ENCODE measurements at places on chromosomes 4 and X.

GRCh38 chr4:187021436-187022205 is 298.0 kb upstream of the FAT1 start:
- no peak for DNase-seq

GRCh38 chr4:81757691-81758090 is 286.0 kb upstream of the RASGEF1B start:
- DNase-seq, result no peak

DNA sequence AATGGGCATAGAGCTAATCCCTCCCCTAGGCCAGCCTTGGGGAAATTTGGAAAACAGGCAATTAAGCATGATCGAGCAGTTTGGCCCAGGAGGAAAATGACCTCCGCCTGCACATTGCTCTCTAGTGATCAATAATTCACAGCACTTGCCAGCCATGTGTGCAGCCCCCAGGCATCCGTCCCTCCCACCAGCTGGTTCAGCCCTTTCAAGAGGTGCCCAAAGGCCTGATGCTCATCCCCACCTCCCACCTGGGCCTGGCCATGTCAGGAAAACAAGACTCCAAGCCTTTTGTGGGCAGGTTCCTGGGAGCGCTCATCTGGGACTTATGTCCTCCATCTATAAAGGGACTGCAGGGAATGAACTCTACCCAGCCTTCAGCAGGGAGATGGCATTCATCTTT is 17.5 kb upstream of the PPP2R2C start:
- DNase-seq, result no peak

GRCh38 chrX:72254816-72255215 is 16.0 kb upstream of the ERCC6L start:
- DNase-seq, result no peak

- DNase-seq, result no peak
These were observed 36.7 kb upstream of the CXXC4 start for GRCh38 chr4:104531390-104531789.

GRCh38 chr4:182067828-182068227 is 175.4 kb upstream of the TENM3 start:
- DNase-seq, result no peak

- DNase-seq, result no peak
These were observed 125.0 kb upstream of the TBL1X start for GRCh38 chrX:9339603-9340491.

GRCh38 chr4:12139296-12139695 is 710.6 kb upstream of the HS3ST1 start:
- DNase-seq, result no peak

- no peak for DNase-seq
These were observed 54.5 kb downstream of the CHM start for GRCh38 chrX:85992811-85993229.

- DNase-seq, result no peak
These were observed 1317.2 kb downstream of the PCDH7 start for GRCh38 chr4:32037399-32037798.

GRCh38 chrX:68840256-68840655 is 11.4 kb downstream of the EFNB1 start:
- no peak for DNase-seq

GRCh38 chrX:48694776-48695533 is 1.6 kb upstream of the SUV39H1 start:
- DNase-seq, result no peak

GRCh38 chrX:151000861-151001331 is 17.8 kb downstream of the HMGB3 start:
- DNase-seq, result no peak

DNA sequence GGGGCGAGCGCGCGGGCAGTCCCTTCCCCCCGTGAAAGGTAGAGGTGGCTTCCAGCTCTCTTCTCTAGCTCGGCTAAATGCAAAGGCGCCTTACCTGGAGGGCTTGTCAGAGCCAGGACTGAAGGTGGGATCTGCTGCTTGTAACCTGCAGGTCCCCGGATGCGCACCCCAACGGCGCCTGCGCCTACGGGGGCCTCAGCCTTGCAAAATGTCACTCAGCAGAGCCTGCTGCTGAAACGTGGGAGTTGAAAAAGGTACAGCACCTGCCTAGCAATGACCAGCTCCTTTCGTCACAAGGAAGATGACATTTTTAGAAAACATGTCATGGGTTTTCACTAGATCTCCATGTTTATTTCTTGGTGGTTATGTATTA is 583 bp downstream of the ABHD18 start:
- peak; percentile 16 for DNase-seq

- DNase-seq, result no peak
These were observed 54.3 kb upstream of the CAMK2D start for GRCh38 chr4:113815826-113816225.

DNA sequence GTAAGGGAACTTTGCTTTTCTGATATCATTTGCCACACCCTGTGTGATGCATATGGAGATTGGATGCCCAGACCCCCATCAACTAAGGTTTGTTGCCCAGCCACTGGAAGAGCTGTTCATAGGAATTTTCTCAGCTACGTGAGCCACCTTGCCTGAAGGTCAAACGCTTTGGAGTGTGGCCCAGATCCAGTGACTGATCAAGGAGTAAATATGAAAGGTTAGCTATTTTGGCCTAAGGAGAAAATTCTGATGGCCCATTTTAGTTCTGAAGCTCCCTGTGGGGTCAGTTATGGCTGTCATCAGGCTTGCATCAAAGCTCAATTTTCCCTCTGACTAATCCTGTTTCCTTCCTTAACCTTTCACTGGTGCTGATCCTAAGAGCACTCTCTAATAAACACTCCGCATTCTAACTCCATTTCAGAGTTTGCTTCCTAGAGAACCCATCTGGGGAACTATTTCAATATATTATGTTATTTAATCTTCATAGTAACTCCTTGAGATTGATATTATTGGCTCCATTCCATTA is 407.7 kb downstream of the SPRY1 start:
- no peak for DNase-seq

DNA sequence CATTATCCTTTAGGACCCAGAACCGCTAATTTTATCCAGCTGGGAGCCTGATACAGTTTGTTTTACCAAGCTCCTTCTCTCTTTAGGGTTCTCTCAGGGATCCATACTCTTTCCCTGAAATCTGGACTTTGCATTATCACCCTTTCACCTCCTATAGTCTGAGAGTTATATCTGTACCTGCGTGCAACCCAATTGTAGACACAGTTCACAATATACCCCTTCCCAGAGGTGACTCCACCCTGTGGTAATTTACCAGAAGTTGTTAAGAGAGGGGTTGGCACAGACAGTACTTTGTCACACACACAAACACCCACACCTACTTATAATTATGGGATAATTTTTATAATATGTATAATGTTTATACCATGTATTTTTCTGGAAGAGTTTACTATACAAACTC is 275.8 kb upstream of the NR3C2 start:
- DNase-seq, result no peak
